ENCODE measurements at places on chromosomes 7 and 10.

DNA sequence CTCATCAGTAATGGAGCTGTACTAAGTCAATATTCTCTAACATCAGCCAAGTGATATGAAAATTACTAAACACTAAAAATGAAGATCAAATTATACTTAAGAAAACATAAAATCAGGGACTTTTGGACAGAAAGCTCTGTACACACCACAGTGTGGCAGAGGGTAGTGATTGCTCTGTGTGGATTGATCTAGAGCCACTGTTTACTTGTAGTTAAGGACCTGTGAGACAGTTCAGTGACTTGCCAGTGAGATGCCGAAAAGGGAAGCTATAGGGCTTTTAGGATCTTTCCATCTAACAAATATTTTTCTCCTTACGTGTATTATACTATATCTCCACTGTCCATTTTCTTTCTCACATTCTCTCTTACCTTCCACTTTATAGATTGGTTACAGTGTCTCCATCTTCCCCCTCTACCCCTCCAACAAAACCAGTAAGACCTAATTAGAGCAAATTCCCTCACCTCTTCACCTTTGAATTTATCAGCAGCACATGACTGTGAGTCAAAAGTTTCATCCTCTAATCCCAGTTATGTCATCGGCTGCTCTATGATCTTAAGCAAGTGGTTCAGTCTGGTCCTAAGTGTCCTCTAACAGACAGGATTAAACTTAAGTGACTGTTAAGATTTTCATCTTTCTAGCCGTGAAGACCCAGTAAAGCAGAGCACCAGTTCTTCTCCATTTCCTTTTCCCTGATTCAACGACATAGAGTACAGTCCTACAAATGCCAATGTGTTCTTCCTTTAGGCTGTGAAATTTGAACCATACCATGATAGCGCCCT lies 6.9 kb downstream of the PIK3CG start:
- DNase-seq, result no peak

DNA sequence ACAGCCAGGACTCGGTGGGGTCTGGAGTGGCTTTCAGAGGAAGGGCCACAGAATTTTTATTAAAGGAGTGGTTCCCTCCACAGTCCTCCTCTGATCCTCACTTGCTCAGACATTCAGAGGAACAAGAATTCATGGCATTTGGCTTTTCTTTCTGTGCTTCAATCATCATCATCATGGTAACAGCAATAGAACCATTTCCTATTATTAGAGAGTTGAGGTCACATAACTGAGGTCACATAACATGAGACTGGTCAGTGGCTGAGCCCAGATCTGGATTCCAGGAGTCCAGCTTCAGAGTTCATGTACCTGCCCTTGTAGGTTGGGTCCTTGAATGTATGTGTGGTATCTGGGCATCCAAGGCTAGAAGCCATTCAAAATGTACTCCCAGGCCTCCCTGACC lies 177.3 kb upstream of the GRB10 start:
- no peak for DNase-seq

DNA sequence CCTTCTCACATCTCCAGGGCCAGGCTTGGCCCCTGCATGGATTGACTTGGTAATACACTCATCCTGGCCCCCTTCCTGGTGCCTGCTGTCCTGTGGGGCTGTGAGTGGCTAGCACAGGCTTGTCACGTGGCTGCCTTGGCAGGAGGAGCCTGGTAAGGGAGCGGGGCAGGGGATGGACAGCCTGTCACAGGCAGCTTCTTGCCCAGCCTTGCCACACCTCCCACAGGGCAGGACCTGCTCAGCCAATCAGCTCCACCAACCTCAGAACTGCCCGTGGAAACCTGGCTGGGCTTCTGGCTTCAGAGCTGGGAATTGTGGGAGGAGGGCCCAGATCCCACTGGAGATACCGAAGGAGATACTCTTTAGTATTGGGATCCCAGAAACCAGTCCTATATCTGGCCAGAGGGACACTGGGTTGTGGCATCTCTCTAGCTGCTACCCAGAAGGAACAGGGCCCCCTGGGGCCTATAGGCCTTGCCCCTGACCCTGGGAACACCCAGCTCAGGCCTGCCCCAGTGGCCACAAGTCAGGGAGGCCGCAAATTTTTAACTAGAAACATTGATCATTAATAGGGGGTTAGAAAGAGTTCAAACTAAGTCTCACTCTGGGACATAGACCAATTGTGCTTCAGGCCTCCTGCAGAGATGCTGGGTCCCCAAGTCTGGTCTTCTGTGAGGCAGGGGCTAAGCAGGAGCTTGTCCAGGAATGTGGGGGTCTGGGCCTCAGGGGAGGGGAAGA lies at the start of gene HOGA1:
Gene HOGA1, plus strand, starts transcription at position 330 of the 738 bp plus-strand sequence. Its CDS starts 315 bp downstream, at position 645.
- peak; percentile 84 for DNase-seq

DNA sequence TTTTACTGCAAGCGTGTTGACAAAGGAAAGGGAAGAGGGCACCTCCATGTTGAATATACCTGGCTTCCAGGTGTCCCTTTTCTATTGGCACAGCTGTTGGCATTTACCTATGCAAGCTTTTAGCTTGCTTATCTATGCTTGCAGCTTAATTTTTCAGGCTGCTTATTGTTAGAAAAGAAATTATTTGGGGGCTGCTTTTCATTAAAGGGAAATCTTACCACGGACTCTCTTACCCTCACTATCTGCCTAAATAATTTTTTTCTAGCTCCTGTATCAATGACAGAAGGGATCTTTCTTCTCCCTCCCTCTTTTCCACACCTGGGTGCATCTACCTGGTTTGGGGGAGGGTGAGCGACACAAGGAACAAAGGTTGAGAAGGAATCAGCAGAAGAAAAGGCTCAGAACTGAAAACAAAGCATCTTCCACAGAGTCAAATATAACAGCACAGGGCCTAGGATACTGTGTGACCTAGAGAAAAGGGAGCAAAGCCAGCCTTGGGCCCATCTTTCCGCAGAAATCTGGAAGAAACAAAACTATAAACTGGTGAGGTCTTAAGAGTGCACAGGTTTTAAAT lies 15.2 kb upstream of the GJC3 start:
- no peak for DNase-seq

DNA sequence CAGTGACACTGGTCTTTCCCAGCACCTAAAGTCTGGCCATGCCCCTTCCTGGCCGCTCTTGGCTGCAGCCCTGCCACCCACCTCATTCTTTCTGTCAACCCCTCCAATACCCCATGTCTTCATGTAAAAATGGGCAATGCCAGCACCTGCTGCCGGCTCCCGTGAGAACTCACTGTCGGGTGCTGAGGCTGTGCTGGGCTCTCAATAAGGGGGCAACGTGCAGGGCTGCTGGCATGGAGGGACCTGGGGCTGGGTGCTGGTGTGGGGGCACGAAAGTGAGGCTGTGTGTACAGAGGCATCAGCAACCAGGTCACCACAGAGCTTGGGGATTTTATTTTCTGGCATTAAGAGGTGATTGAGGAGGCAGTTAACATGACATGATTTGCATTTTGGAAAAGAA lies 65.3 kb downstream of the ALOX5 start:
- no peak for DNase-seq

DNA sequence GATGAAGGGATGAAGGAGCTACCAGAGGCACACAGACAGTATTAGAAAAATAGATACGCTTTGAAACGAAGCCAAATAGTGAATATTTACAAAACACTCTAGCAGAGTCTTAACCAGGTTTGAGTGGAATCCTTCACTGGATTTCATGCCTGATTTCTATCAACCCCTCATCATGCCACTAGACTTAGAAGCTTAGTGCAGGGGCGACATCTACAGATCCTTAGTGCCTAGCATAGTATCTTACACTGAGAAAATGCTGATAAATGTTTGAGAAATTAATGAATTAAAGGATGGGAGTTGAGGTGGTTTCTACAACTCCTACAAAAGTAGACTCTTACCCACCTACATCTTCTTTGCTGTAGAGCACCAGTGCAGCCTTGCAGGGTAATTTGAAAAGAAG lies 54.7 kb upstream of the CCNJ start:
- no peak for DNase-seq

GRCh38 chr10:18949391-18949790 lies 99.2 kb upstream of the MALRD1 start:
- DNase-seq, result no peak

DNA sequence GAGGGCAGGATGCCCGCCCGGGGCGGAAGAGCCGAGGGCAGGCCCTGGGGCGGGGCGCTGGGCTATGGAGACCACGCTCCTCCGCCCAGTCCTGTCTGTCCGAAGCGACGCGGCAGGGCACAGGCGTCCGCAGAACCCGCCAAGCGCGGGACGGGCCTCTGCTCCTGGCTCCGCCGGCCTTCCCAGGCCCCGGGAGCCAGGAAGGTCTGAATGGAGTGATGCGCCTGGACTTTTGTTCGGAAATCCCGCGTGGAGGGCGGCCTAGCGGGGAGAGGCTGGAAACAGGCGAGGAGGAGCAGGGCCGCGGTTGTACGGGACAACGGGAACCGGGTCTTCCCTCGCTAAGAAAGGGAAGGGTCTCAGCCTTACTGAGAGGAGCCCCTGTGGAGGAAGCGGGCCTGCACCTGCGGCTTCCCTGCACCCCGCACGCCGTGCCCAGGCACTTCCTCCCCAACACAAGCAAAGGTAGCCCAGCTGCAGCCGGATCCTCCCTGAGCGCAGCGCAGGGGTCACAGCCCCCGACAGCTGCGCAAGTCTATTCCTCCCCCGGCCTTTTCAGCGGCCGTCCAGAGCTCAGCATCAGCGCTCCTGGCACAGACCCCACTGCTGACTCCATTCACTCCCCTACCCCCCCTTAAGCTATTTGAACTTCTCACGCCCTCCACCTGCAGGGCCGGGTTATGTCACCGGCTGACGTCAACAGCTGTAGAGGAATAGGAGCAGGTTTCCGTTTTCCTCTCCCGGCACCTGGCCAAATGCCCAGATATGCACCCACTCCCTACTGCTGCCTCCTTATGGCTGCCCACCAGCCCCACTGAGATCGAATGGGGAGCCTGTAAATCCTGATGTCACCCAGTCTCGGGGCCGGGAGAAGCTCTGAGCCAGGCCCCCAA lies 143.2 kb upstream of the RET start:
- no peak for DNase-seq
